ENCODE measurements at places on chromosomes 6 and 20. TPM values are rescaled to one million over a fixed set of nuclear protein-coding genes. Genes with fewer than 3 reads are reported as not detected.
A peak's percentile ranks its signal among the peaks of the same experiment; 100 is the strongest.

DNA sequence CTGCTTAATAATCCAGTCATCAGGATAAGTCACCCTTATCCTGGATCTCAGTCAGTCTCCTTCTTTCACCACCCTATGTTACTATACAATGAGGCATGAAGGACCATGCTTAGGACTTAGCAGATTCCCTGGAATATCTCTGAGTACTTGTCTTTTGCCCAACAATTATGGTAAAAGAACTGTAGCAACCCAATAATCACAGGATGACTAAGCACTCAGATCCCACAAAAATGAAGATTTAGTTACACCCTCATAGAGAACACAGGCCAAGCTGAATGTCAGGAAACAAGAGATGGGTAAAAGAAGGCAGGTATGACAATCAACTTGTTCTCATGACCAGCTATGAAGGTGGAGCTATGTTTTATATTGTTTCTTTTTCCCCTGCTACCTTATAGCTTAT lies 91.4 kb downstream of the EDN1 start:
- H3K4me3 ChIP-seq, result no peak overlapping the region
- no peak for DNase-seq
- no peak overlapping the region for H3K27ac ChIP-seq
- no peaks in the 10 kb centered on the region for H3K36me3 ChIP-seq
- peaks cover 3% of the 10 kb centered on the region for H3K27me3 ChIP-seq

Gene MACROD2
- 6.4 TPM for total RNA-seq

- H3K4me3 ChIP-seq, result no peak overlapping the region
- H3K27ac ChIP-seq, result peak overlapping the region; percentile 59
- no peaks in the 10 kb centered on the region for H3K27me3 ChIP-seq
- peaks cover 14% of the 10 kb centered on the region for H3K4me1 ChIP-seq
Observed at GRCh38 chr6:157134402-157135047, 188.8 kb downstream of the TMEM242 start.

Gene C6orf163
- total RNA-seq, result 5.7 TPM

DNA sequence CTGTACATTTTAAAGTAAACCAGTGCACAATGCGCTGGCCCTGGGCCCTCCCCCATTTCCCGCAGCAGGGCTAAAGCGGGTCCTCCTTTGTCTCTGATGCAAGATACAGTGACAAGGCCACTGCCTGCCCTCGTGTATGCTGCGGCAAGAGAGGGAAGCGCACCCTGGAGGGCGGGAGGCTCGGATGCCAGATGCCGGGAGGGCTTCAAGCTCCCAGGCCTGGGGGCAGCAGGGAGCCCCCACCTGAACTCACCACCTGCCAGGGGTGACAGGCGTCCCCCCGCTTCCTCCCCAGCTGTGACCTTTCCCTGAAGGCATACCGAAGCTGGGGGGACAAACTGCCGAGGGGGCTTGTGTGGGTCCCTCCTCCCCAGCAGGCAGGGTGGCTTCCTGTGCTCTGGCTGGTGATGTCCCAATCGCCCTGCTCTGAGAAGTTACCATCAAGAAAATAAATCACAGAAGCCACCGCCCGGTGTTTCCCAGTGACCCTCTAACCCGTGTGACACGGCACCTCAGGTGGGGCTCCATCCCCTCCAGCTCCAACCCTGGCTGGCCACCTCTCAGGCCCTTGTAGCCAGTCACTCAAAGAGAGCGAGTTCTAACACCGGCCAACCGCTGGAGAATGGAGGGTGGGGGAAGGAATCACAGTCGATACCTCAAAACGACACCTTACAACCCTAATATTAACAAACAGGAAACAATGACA lies 203.3 kb downstream of the PREX1 start:
- no peaks in the 10 kb centered on the region for H3K36me3 ChIP-seq
- no peak overlapping the region for H3K4me3 ChIP-seq
- H3K27ac ChIP-seq, result no peak overlapping the region
- H3K27me3 ChIP-seq, result no peaks in the 10 kb centered on the region
- H3K4me1 ChIP-seq, result peaks cover 3% of the 10 kb centered on the region

- no peak for DNase-seq
- H3K27me3 ChIP-seq, result peaks cover 76% of the 10 kb centered on the region
- H3K36me3 ChIP-seq, result no peaks in the 10 kb centered on the region
Observed at GRCh38 chr6:10381133-10381829, 33.6 kb downstream of the TFAP2A start.

- no peaks in the 10 kb centered on the region for H3K36me3 ChIP-seq
- H3K4me3 ChIP-seq, result no peak overlapping the region
- H3K4me1 ChIP-seq, result peaks cover 2% of the 10 kb centered on the region
- H3K27me3 ChIP-seq, result peaks cover 31% of the 10 kb centered on the region
- H3K27ac ChIP-seq, result no peak overlapping the region
Observed at GRCh38 chr6:34524971-34525370, 31.2 kb downstream of the SPDEF start.

DNA sequence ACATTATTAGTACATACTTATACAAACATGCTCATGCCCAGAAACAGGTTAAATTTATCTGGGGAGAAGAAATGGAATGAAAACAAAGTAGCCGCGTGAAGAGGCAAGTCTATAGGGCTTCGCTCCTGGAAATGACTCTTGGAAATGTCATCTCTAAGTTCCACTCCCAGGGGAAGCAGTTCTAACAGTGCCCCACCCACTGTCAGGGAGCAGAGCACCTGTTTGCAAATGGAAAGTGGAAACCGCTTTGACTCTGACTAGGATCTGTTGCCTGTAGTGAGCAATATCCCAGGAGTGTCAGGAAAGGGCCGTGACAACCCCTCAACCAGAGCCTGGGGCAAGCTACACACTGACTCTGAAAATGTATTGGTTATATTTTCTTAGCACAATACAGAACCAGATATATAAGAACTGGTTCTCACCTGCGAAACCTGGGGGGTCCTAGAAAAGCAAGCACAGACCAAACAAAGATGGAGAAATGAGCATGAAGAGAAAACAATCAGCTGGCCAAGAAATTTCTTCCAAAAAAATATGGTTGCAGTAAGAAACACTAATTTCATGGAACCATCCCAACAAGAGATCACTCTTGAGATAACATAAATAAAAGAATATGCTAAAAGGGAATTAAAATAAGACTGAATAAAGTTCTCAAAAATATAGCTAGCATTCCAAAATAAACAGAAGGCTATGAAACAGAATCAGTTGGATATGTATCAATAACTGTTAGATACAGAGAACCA lies 47.5 kb upstream of the CRISP1 start:
- H3K27me3 ChIP-seq, result peaks cover 10% of the 10 kb centered on the region
- no peaks in the 10 kb centered on the region for H3K36me3 ChIP-seq
- no peak for DNase-seq
- H3K4me1 ChIP-seq, result peaks cover 5% of the 10 kb centered on the region
- H3K27ac ChIP-seq, result no peak overlapping the region
- H3K4me3 ChIP-seq, result no peak overlapping the region

DNA sequence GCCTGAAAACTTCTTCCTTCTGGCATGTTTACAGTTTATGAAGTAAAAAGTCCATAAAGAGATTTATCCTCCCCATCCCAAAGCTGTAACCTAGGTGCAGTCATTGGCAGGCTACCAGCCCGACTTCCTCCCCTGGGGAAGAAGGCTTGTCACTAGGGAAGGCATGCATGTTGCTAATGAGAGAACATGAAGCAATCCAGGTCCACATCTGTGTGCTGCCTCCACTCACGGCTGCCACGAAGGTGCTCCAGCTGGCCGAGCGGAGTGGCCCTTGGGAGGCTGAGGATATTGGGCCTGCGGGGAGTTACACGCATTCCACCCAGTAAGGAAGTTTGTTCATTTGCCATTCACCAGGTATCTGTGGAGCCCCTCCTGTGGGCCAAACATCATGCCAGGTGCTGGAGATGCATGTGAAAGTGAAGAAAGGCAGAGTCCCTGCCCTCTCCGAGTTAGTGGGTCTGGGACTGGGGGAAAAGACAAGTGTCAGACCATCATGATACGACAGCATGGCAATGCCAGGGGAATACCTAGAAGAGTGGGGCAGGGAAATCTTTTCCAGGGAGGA lies 257.0 kb downstream of the NRN1 start:
- no peak overlapping the region for H3K27ac ChIP-seq
- H3K27me3 ChIP-seq, result no peaks in the 10 kb centered on the region
- H3K4me3 ChIP-seq, result no peak overlapping the region
- DNase-seq, result no peak
- peaks cover 5% of the 10 kb centered on the region for H3K36me3 ChIP-seq

DNA sequence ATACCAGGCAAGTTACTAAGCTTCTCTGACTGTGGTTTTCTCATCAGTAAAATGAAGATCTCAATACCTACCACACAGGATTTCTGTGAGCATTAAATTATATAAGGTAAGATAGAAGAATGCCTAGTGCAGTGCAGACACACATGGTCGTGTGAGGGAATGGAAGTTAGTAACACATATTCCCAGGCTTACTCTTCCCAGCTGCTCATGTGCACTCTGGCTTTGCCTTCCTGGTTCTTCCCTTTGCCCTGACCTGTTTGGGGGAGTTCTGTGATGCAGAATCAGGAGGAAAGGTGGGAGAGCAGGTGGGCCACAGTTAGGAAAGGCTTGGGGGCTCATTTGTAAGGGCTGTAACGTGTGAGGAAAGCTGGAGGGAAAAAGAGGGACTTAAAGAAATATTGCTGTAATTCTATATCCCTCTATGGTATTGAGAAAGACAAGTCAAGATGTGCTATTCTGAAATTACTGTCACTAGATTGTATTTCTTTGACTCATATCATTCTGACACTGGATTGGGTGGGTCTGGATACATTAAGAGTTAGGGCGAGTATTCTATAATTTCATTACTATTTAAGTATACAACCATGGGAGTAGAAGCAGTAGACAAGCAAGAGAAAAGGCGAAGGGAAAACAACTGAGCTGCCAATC lies 47.7 kb downstream of the FYN start:
- H3K27me3 ChIP-seq, result no peaks in the 10 kb centered on the region
- H3K36me3 ChIP-seq, result peaks cover 10% of the 10 kb centered on the region
- DNase-seq, result no peak
- peaks cover 15% of the 10 kb centered on the region for H3K4me1 ChIP-seq
- no peak overlapping the region for H3K4me3 ChIP-seq
- H3K27ac ChIP-seq, result no peak overlapping the region

Gene ZNF133
- total RNA-seq, result 27.2 TPM

GRCh38 chr6:151058021-151058733 lies 181.6 kb upstream of the AKAP12 start:
- H3K4me3 ChIP-seq, result no peak overlapping the region
- H3K4me1 ChIP-seq, result peaks cover 16% of the 10 kb centered on the region
- no peak for DNase-seq
- H3K36me3 ChIP-seq, result peaks cover 11% of the 10 kb centered on the region

- no peaks in the 10 kb centered on the region for H3K36me3 ChIP-seq
- no peak for DNase-seq
- peaks cover 59% of the 10 kb centered on the region for H3K4me1 ChIP-seq
Observed at GRCh38 chr20:22460231-22460630, 124.1 kb downstream of the FOXA2 start.

GRCh38 chr6:118876814-118877213 lies 17.1 kb upstream of the ASF1A start:
- peaks cover 3% of the 10 kb centered on the region for H3K4me1 ChIP-seq
- DNase-seq, result no peak
- H3K27me3 ChIP-seq, result no peaks in the 10 kb centered on the region
- peaks cover 3% of the 10 kb centered on the region for H3K36me3 ChIP-seq
- H3K4me3 ChIP-seq, result no peak overlapping the region
- H3K27ac ChIP-seq, result no peak overlapping the region

- no peak overlapping the region for H3K27ac ChIP-seq
- peaks cover 6% of the 10 kb centered on the region for H3K27me3 ChIP-seq
- peak; percentile 32 for DNase-seq
- H3K4me1 ChIP-seq, result peaks cover 5% of the 10 kb centered on the region
Observed at GRCh38 chr6:25223490-25223991, 55.6 kb upstream of the CARMIL1 start.

DNA sequence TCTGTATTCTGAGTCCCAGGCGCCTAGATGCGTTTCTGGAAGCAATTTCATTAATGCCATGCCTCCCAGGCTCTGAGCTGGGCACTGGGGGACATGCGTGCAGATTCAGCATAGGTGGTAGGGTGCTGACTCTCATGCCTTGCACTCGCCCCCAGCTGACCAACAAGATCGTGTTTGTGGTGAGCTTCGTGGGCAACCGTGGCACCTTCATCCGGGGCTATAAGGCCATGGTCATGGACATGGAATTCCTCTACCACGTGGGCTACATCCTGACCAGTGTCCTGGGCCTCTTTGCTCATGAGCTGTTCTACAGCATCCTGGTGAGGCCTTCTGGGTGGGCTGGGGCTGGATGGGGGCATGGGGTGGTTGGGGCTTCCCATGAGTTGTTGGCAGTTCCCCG lies 21.6 kb downstream of the UQCC2 start:
- no peak for DNase-seq
- H3K27me3 ChIP-seq, result no peaks in the 10 kb centered on the region
- no peak overlapping the region for H3K27ac ChIP-seq
- peaks cover 11% of the 10 kb centered on the region for H3K36me3 ChIP-seq

DNA sequence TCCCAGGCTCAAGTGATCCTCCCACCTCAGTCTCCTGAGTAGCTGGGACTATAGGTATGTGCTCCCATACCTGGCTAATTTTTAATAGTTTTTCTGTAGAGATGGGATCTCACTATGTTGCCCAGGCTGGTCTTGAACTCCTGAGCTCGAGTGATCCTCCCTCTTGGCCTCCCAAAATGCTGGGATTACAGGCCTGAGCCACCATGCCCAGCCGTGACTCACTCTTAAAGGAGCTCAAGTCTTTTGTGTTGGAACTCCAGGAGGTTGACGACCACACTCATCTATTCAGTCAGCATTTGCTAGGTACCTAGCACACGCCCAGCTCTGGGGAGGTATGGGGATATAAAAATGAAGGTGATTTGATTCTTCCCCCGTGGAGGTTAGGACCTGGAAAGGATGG lies 62.8 kb downstream of the UTRN start:
- no peaks in the 10 kb centered on the region for H3K27me3 ChIP-seq
- peaks cover 12% of the 10 kb centered on the region for H3K36me3 ChIP-seq
- no peak overlapping the region for H3K4me3 ChIP-seq
- no peak overlapping the region for H3K27ac ChIP-seq
- peaks cover 34% of the 10 kb centered on the region for H3K4me1 ChIP-seq

- no peaks in the 10 kb centered on the region for H3K4me1 ChIP-seq
- no peak overlapping the region for H3K4me3 ChIP-seq
- no peaks in the 10 kb centered on the region for H3K36me3 ChIP-seq
Observed at GRCh38 chr6:11413117-11413687, 124.3 kb upstream of the TMEM170B start.

DNA sequence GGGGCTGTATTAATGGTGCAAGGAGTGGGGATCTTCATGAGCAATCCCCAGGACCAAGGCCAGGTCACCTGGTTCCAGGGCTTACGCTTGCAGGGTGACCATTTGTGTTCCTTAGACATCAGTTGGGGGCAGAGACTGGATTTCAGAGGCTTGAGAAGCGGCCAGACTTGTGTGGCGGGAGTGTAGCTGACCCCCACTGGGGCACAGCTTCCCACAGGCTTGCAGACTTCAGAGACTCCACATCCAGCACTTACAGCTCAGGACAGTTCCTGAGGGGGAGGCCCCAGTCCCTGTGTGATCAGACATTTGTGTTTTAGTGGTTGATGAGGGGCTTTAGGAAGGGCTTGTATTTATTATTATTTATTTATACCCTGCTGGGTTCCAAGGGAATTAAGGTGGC lies 15.3 kb downstream of the TJAP1 start:
- peaks cover 3% of the 10 kb centered on the region for H3K4me1 ChIP-seq
- H3K27ac ChIP-seq, result no peak overlapping the region
- H3K27me3 ChIP-seq, result no peaks in the 10 kb centered on the region
- DNase-seq, result no peak

- H3K27me3 ChIP-seq, result peaks cover 52% of the 10 kb centered on the region
- DNase-seq, result no peak
- peaks cover 4% of the 10 kb centered on the region for H3K4me1 ChIP-seq
- H3K36me3 ChIP-seq, result no peaks in the 10 kb centered on the region
Observed at GRCh38 chr6:46689657-46690056, 2.0 kb downstream of the TDRD6 start.

All from progenitor cell of endocrine pancreas (in vitro differentiated cells).